Stimulated activated CD4-positive, alpha-beta T cell treated with anti-CD3 and anti-CD28 coated beads, Interleukin-2, amount 100 ng/mL, for 24 hours (primary cell): ENCODE measurements at places on chromosomes 3 and 15.

GRCh38 chr3:181715571-181716340 is 4.0 kb downstream of the SOX2 start:
- no peak for DNase-seq

DNA sequence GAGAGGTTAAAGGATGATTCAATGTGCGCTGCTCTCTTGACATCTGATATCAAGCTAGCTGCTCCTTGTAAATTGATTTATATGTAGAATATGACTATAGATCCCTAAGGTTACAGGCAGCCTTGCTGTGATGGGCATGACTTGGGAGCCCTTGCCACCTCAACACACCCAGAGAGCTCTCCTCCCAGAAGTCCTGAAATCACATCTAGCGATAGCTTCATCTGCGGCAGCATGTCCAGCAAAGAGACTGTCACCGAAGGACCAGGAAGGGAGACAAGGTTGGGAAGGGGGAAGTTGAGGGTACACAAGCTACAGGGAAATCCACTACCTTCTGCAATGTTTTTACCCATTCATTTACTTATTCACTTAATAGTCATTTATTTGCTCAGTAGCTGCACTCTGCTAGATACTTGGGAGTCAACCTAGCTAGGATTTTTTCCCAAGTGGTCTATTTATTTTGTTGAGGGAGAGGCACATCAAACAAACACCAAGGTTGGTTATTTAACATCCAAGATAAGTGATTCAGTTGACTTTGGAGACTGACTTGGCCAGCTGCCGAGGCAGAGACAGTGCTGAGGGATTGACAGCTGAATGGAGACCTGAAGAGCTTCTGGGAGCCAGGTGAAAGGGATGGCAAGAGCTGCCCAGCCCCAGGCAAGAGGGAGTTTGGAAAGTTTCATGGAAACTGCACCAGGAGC is 205.8 kb upstream of the IL12A start:
- DNase-seq, result no peak

- DNase-seq, result no peak
Observed at GRCh38 chr15:80068578-80068977, 9.1 kb downstream of the ZFAND6 start.

DNA sequence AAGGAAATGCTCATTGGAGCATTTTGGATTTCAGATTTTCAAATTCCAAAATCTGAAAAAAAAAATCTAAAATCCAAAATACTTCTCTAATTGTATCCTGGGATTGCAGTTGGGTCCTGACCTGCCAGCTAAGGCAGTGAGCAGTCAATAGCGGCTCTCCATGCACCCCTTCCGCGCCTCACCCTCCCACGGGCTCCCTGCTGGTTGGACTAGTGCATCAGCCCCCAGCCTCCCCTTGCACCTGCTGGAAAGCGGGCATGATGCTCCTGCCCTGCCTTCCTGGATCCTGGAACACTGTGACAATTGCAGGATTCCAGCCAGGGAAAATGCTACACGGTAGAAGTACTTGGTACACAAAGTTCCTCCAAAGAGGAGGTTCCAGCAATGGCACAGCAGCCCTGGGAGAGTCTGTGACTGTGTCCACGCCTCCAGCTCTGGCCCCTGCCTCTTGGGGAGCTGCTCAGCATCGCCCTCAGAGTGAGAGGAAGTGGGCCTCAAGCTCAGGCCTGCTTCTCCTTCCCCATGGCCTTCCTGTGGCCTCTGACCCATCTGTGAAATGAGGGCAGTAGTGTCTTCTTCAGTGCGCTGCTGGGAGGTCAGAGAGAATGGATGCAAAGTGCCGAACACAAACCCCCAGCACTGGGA is 39.5 kb upstream of the CHRNB4 start:
- DNase-seq, result no peak

DNA sequence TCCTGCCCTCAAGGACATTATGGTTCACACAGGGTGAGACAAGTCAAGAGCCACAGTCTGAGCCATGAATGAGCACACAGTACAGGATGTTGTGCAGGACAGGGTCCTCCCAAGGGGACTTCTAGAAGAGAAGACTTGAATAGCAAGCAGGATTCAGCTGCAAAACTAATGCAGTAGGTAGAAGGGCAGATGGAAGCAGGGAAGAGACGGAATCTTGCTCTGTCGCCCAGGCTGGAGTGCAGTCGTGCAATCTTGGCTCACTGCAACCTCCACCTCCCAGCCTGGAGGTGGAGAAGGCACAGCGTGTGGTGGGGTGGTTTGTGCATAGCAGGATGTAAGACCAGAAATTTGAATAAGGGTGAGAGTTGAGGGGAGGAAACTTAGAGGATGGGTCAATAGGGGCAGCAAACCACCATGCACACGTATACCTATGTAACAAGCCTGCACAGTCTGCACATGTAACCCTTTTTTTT is 8.0 kb downstream of the BCL2L10 start:
- DNase-seq, result no peak

DNA sequence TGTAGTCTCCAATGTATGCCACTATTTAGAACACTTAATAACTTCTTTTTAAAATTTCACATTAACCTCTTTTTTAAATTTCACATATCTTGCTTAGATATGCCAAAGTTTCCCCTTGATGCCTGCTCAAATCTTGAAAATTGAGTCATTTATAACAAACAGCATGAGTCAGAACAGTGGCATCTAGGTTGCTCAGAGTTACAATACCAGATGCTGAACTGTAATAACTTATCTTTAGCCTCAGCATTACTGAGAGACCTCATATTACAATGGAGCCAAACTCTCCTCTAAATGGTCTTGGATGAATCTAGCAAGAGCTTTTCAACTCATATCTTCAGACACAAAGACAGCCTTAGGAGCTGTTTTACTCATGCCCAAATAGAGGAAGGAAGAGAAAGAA is 439.3 kb upstream of the ARPP21 start:
- DNase-seq, result no peak

DNA sequence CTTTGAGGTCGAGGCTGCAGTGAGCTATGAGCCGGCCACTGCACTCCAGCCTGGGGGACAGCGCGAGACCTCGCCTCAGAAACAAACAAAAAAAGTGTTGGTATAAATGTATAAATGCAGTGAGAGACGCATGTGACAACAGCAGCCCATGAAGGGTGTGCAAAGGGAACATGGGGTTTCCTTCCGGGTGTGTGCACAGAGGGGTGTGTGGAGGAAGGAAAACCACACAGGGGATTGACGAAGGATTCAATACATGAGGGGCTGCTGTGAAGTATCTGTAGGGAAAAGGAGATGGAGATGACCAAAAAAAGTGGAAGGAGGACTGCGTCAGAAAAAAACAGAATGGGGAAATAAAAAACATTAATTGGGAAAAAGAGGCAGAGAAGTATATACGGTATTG is 1.1 kb downstream of the MTFMT start:
- no peak for DNase-seq

DNA sequence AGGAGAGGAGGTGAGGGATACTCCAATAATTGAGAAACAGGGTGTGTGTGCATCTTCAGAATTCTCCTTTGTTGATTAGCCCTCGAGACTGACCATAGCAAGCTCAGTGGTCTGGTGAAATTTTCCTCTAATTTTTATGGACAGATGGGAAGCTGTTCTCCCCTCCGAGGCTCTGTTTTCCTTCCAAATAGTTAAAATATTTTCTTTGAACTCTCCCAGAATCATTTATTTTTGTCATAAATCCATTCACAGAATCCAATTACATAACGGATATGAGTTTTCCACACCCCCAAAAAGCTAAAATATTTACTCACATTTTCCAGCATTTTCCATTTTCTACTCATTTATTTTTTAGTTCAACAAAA is 36.5 kb downstream of the QTRT2 start:
- DNase-seq, result no peak

DNA sequence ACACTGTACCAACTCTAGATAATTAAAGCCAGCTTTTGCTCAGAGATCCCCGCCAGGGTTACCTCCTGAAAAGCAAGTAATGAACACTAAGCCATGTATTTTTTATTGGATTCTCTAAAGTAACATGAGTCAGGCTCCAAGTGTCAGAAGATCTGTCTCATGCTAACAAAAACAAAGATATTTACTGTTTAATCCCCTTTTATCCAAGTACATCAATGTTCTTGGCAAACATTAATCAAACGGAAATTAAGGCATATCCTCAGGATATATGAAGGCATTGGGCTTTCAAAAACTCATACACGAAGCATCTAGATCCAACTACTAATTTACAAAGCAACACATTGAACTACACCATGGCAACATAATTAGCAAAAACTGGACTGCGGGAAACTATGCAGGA is 37.2 kb downstream of the MYO5A start:
- no peak for DNase-seq

DNA sequence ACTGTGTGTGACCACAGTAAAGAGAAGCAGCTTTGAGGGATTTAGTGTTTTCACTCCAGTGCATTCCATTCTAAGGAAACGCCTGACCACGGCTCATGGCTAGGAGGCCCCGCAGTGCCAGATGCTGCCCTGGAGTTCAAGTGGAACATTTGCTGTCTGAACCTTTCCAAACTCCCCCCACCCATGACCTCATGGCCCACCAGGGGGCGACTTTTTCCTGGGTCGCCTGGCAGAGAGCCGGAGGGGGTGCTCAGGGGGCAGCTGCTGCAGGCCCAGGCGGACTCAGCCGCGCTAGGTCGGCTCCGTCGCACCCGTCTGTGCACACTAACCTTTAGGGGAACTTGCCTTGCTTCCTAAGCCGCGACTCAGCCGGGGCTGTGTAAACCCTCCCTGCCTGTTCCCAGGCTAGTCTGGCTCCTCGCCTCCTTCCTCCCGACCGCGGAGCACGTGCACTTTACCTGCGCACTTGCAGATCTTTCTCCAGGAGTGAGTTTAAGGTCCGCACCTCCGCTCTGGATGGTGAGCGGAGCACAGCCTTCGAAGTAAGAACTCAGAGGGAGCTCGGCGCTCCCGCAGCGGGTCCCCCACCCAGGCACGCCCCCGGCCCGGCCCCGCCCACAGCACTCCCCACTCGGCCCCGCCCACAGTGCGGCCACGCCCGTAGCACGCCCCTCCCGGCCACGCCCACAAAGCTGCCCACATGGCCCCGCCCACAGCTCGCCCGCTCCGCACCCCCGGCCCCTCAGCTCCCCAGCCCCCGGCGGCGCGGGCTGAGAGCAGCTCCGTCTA is at the start of gene OCA2:
Gene OCA2, minus strand, starts transcription at position 550 of the 789 bp plus-strand sequence. CDS start 17,441 bp downstream, outside the sequence.
- DNase-seq, result peak; percentile 61

- no peak for DNase-seq
Observed at GRCh38 chr3:171125010-171125409, 98.5 kb upstream of the SLC2A2 start.

DNA sequence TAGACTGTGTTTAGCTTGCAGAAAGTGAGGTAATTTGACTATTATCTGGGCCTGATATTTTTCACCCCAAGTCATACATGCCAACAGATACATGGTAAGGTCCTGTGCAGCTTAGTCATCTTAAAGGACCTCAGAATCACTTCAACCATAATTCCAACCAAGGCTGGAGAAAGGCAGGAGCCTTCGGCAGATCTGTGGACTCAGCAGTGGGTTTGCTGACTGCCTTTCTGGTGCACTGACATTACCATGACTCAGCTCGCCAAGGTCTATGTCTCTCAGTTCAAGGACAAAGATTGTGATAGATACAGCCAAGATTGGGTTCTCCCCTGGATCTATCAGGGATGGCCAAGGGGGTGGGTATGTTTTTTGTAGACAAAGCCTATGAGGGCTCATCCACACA is 32.7 kb downstream of the LYZL4 start:
- DNase-seq, result no peak

DNA sequence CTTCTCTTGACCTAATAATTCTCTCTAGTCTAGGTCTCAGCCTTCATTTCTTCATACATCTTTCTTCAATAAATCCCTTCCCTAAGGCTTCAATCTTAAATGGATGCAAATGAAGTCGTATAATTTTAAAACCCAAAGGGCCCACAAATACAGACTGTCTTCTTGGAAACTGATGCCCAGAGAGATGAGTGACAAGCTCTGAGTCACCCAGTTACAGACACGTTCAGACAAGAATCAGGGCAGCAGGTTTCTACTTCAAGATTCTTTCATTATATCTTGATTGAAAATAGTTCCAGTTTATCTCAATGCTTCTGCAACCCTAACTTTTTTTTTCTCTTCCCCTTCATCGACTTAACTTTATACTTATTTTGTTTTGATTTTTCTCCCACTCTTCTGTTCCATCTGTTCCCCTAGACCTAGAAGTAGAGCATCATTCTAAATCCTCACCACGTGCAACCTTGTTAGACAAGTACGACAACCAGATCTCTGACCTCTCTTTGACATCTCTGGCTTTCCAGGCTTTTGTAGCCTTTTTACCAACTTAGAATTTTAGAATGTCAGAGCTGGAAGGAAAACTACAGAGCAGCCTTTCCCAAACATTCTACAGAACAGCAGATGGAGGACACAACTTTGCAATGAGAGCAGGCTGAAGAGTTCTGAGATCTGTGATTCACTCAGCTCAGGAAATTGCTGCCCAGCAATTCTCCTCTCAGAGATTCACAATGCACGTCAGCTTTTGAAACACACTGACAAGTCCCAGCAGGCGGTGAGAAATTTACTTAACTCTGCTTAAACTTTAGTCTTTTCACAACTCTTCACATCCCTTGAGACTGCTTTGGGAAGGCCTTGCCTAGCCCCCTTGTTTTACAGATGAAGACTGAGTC is 25.3 kb downstream of the NCEH1 start:
- no peak for DNase-seq

- no peak for DNase-seq
Observed at GRCh38 chr3:171994646-171995428, 44.5 kb upstream of the FNDC3B start.

DNA sequence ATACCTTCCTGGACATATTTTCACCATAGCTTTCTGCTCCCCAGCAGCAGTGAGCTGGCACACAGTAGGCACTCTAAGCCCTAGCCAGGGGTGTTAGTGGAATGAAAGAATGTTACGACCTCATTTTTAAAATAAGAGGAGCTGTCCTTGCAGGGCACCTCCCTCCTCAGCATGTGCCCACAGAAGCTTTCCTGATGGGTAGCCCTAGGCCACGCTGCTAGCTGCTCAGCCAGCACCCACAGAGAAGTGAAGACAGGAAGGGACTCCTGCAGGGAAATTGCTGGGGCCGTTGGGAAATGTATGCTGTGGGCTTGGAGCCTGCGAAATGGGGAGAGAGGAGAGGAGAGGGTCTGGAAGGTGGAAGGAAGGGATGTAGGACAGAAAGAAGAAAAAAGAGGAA is 87.3 kb upstream of the ANKRD34C start:
- DNase-seq, result no peak

- DNase-seq, result no peak
Observed at GRCh38 chr3:171349392-171349791, 110.8 kb downstream of the TNIK start.

DNA sequence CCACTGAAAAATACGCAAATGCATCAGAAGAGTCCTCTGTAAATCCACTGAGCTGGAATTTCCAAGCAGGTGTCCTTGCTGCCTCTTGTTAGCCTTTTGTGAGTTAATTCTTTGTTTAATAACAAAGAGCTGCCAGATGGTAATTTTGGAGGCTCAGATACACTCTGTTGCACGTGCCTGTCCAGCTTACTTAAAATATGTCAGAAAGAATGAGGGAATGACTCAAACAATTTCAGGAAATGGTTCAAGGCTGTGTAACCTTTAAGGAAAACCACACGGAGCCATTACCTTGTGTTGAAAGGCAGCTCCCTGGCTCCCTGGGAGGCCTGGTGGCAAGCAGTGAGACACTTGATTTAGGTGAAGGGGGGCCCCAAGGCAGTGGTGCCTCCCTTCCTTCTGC is 302.2 kb upstream of the CTDSPL start:
- no peak for DNase-seq

GRCh38 chr3:153173758-153174516 is 11.9 kb downstream of the RAP2B start:
- no peak for DNase-seq
